ENCODE measurements at places on chromosomes 6 and 20. TPM values are rescaled to one million over a fixed set of nuclear protein-coding genes. Genes with fewer than 3 reads are reported as not detected.

Gene PLN
- not detected for total RNA-seq

GRCh38 chr6:73985891-73986290, 289.9 kb downstream of the CD109 start:
- no peaks in the 10 kb centered on the region for H3K36me3 ChIP-seq
- H3K4me1 ChIP-seq = no peaks in the 10 kb centered on the region
- peak; percentile 58 for DNase-seq
- no peak overlapping the region for H3K27ac ChIP-seq

DNA sequence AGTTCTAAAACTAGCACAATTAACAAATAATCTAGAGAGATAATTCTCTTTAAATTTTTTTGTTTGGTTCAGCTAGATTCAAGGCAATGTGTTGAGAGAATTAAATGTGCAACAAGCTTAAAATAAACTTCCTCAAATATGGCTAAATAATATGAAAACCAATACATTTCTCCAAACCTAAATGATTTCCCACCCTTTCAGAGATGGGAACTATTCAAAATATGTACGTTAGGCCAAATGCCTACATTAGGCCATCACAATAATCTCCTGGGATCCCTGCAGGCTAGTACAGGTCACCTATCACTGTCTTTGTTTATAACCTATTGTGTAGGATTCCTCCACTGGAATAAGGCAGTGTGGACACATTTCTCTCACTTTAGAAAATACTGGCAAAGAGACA, 1.7 kb downstream of the FAXC start:
- no peak overlapping the region for H3K4me3 ChIP-seq
- no peak for DNase-seq
- H3K36me3 ChIP-seq = no peaks in the 10 kb centered on the region
- H3K27me3 ChIP-seq = no peaks in the 10 kb centered on the region

Gene XKR7
- total RNA-seq = not detected

Gene PLCB4
- 0.22 TPM for total RNA-seq

DNA sequence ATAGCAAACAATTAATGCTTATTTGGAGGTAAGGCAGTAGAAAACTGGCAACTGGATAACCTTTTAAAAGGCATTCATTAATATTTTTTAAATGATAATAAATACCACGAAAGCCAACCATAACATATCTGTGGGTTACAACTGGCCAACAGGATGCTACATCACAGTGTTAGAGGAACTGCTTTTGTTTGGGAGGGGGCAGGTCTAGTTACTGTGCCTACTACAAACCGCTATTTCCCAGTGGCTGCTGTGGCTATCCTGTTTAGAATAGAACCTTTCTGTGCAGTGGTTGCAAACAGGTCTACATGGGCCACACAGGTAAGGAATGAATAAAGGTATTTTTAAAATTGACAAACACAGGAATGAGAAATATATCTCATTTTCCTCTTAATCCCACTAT, 976 bp downstream of the PIGT start:
- H3K27ac ChIP-seq = peak overlapping the region; percentile 93
- H3K27me3 ChIP-seq = no peaks in the 10 kb centered on the region
- no peak for DNase-seq
- peak overlapping the region; percentile 90 for H3K4me3 ChIP-seq
- peaks cover 24% of the 10 kb centered on the region for H3K4me1 ChIP-seq

DNA sequence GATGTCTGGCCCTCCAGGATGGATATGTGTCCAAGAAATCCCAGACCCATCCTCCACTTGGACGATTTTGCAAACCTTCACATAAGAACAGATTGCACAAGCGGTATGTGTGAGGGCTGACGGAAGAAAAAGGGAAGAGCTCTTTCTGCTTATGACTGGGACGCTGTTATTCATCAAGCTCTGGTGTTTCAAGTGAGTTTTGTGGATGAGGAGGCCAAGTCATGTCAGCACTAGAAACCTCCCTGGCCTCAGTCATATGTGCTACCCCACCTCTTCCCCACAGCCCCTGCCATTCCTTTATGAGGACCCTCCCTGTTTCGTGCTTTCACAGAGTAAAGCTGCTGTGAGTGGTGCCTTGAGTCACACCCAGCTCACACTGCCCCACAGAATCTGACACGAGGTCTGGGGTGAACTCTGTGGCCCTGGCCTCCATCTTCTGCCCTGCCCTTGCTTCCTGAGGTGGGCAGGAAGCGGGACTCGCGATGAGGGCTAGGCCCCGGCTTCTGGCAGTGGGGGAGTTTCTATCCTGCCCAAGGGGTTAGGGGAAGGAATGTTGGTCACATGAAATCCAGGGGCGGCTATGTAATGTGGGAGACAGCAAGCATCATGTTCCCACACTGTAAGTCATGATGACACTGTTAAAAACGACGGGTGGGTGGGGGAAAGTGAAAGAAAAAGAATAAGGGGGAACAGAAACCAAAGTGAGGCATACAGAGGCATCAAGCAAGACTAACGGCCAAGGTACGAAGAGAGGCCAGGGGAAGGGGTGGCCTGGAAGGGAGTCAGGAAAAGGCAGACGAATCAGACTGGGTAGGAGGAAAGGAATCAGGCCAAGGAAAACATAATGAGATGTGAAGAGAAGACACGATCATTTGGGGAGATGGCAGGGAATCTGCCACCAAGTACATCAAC, 78.1 kb downstream of the PRDM1 start:
- no peak overlapping the region for H3K4me3 ChIP-seq
- no peaks in the 10 kb centered on the region for H3K27me3 ChIP-seq
- DNase-seq = peak; percentile 77
- H3K36me3 ChIP-seq = no peaks in the 10 kb centered on the region

- H3K27me3 ChIP-seq = no peaks in the 10 kb centered on the region
- peak overlapping the region; percentile 63 for H3K27ac ChIP-seq
- peaks cover 8% of the 10 kb centered on the region for H3K36me3 ChIP-seq
- peak; percentile 73 for DNase-seq
- no peak overlapping the region for H3K4me3 ChIP-seq
Observed at GRCh38 chr6:11120271-11121005, 8.9 kb upstream of the ERVFRD-1 start.

Gene WFDC5
- not detected for total RNA-seq

DNA sequence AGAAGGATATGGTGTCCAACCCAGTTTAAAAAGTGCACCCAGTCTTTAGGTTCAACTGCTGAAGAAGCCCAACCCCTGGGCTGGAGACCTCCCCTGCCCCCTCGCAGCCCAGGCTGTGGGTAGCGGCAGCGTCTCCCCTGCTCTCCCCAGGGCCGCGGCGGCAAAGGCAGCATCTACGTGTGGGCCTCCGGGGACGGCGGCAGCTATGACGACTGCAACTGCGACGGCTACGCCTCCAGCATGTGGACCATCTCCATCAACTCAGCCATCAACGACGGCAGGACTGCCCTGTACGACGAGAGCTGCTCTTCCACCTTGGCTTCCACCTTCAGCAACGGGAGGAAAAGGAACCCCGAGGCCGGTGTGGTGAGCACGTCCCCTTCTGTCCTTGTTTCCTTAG, 77.6 kb downstream of the BFSP1 start:
- no peaks in the 10 kb centered on the region for H3K36me3 ChIP-seq
- no peak overlapping the region for H3K4me3 ChIP-seq
- no peaks in the 10 kb centered on the region for H3K4me1 ChIP-seq

DNA sequence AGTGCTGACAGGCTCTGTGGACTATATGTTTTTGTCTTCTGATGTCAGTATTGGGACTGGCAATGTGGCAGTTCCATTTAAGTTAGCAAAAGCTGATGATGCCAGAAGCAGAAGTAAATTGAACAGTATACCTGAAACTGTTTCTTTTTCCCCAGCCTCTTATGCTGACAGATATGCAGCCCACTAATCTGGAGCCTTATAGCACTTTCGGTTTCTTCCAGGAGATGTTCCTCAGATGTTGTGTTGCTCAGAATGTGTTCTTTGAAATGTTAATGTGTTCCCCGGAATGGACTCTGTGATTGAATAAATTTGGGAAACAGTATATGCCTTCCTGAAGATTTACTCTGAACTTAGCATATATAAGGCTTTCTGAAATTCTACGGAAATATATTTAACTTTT, 80.7 kb upstream of the MRAP2 start:
- H3K4me1 ChIP-seq = peaks cover 6% of the 10 kb centered on the region
- H3K36me3 ChIP-seq = peaks cover 23% of the 10 kb centered on the region
- H3K4me3 ChIP-seq = no peak overlapping the region

DNA sequence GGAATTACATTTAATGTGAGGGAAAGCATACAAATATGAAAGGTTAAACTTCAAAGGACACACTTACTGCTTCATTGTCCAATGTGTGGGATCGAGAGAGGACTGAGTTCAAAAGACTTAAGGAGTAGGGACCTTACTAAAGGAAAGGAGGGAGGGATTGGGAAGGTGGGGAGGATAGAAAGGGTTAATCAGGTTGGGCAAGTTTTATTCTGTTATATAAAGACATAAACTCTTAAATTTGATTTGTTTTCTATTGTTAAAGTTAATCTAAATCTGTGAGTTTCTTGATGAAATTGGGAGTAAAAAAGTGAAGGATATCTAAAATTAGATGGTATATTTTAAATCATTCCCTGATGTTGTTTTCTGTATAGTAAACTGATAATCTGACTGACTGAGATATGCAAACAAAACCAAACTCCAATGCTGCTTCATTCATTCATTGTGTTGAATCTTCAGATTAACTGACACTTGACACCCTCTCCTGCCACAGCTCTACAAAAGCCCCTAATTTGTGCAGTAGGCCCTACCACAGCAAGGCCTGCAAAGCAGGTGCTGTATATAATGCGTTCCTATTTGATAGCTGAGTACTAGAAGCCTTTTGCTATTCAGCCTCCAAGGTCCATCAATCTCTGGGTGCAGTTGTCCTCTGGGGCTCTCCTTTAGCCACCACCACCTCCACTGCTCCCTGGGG, 1.3 kb upstream of the UBE2J1 start:
- H3K4me3 ChIP-seq = peak overlapping the region; percentile 96
- peaks cover 16% of the 10 kb centered on the region for H3K4me1 ChIP-seq
- H3K36me3 ChIP-seq = no peaks in the 10 kb centered on the region
- no peak for DNase-seq
- peak overlapping the region; percentile 98 for H3K27ac ChIP-seq
- no peaks in the 10 kb centered on the region for H3K27me3 ChIP-seq

GRCh38 chr6:152049502-152049901, 242.0 kb downstream of the ESR1 start:
- H3K27ac ChIP-seq = no peak overlapping the region
- DNase-seq = no peak
- no peaks in the 10 kb centered on the region for H3K27me3 ChIP-seq
- H3K36me3 ChIP-seq = no peaks in the 10 kb centered on the region
- H3K4me1 ChIP-seq = peaks cover 5% of the 10 kb centered on the region

GRCh38 chr20:3784216-3784853, 2.2 kb downstream of the CENPB start:
- H3K27ac ChIP-seq = peak overlapping the region; percentile 39
- peak overlapping the region; percentile 76 for H3K4me3 ChIP-seq
- no peak for DNase-seq
- peaks cover 48% of the 10 kb centered on the region for H3K4me1 ChIP-seq
- H3K27me3 ChIP-seq = no peaks in the 10 kb centered on the region

DNA sequence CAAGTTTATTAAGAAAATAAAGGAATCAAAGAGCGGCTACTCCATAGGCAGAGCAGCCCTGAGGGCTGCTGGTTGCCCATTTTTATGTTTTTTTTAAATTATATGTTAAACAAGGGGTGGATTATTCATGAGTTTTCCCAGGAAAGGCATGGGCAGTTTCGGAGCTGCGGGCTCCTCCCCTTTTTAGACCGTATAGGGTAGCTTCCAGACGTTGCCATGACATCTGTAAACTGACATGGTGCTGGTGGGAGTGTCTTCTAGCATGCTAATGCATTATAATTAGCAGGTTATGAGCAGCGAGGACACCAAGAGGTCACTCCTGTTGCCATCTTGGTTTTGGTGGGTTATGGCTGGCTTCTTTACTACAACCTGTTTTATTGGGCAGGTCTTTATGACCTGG, 301.8 kb downstream of the TFAP2C start:
- no peaks in the 10 kb centered on the region for H3K36me3 ChIP-seq
- peaks cover 37% of the 10 kb centered on the region for H3K27me3 ChIP-seq
- no peak for DNase-seq
- no peak overlapping the region for H3K27ac ChIP-seq

DNA sequence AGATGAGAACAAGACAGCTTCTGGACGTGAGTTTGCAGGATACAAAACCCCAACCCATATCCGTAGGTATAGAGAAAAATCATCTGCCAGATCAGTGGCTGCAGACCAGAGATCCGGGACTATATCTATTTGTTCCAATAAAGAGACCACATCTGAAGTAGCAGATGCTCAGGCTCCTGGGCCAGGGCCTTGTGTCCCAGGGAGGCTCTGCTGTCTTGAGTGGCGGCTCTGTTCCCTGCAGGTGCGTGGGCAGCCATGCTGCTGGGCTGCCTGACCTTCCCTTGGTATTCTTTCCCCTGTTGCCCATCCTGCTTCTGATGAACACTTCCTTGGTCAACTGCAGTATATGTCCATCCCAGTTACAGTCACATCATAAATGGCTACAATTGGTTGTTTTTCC, 34.9 kb downstream of the ERMARD start:
- DNase-seq = no peak
- peaks cover 2% of the 10 kb centered on the region for H3K4me1 ChIP-seq
- H3K4me3 ChIP-seq = no peak overlapping the region
- H3K27ac ChIP-seq = no peak overlapping the region
- peaks cover 19% of the 10 kb centered on the region for H3K36me3 ChIP-seq
- no peaks in the 10 kb centered on the region for H3K27me3 ChIP-seq

Gene HCRTR2
- not detected for total RNA-seq

DNA sequence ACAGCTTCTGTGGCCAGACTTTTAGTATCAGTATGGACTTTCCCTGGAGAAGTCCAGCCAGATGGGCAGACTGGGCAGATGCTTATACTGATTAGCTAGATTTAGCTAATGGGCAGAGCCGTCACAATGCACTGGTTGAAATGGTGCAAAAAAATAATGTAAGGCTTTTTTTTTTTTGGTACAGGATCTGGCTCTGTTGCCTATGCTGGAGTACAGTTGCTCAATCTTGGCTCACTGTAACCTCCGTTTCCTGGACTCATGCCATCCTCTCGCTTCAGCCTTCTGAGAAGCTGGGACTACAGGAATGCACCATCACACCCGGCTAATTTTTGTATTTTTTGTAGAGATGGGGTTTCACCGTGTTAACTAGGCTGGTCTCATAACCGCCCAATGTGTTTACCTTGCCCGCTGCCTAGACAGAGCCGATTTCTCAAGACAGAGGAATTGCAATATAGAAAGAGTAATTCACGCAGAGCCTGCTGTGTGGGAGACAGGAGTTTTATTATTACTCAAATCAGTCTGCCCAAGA, 16.4 kb upstream of the KIFC1 start:
- peak; percentile 96 for DNase-seq
- H3K27ac ChIP-seq = peak overlapping the region; percentile 71
- no peaks in the 10 kb centered on the region for H3K27me3 ChIP-seq
- H3K4me1 ChIP-seq = peaks cover 16% of the 10 kb centered on the region

Gene RAET1L
- total RNA-seq = 1.2 TPM

Gene CCDC28A
- total RNA-seq = 15.8 TPM

Gene HSPA12B
- total RNA-seq = not detected

Gene SYCP2
- 0.35 TPM for total RNA-seq

GRCh38 chr20:63457737-63458136, 14.7 kb downstream of the KCNQ2 start:
- DNase-seq = peak; percentile 56
- peaks cover 9% of the 10 kb centered on the region for H3K4me1 ChIP-seq
- H3K4me3 ChIP-seq = peak overlapping the region; percentile 43
- H3K36me3 ChIP-seq = no peaks in the 10 kb centered on the region
- peaks cover 23% of the 10 kb centered on the region for H3K27me3 ChIP-seq
